ENCODE measurements at places on chromosomes 5 and 9.

DNA sequence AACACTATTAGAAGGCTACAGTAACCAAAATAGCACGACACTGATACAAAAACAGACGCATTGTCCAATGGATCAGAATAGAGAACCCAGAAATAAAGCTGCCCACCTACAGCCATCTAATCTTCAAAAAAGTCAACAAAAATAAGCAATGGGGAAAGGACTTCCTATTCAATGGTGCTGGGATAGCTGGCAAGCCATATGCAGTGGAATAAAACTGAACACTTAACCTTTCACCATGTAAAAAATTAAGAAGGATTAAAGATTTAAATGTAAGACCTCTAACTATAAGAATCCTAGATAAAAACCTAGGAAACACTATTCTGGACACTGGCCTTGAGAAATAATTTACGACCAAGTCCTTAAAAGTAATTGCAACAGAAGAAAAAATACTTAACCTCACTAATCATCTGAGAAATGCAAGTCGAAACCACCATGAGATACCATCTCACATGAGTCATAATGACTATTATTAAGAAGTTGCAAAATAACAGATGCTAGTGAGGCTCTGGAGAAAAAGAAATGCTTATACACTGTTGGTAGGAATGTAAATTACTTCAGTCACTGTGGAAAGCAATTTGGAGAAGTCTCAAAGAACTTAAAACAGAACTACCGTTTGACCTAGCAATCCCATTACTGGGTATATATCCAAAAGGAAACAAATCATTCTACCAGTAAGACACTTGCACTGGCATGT lies 203.3 kb upstream of the CDH9 start:
- no peak for DNase-seq

DNA sequence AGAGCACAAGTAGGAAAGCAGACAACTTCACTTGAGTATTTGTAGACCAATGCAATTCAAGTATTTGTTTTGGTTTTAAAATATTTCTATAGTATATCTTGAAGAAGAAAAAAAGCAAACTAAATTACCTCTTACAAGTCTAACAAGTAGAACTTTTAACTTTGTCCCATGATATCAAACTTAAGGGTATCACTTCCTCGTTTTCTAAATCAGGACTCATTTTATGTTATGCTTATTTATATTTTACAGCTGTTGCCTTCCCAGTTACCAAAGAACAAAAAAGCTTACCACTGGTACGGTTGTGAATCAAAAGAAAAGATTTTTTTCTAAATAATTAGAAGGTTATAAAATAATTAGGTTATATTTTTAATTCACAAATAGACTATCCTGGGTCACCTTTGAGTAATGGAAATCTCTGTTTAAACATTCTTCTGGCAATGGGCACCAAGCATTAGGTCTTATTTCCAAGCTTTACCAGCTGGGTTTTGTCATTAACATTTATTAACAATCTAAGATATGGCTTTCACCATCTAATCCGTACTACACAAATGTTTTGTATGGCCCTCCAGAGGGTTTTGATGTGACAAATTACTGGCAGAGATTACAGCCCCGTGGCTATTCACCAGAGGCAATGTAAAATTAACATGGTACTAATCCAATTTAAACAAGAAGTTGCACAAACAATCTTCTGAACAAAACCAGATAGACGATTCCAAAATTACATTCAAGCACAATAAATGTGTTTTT lies 63.6 kb downstream of the CEP120 start:
- peak; percentile 6 for DNase-seq

DNA sequence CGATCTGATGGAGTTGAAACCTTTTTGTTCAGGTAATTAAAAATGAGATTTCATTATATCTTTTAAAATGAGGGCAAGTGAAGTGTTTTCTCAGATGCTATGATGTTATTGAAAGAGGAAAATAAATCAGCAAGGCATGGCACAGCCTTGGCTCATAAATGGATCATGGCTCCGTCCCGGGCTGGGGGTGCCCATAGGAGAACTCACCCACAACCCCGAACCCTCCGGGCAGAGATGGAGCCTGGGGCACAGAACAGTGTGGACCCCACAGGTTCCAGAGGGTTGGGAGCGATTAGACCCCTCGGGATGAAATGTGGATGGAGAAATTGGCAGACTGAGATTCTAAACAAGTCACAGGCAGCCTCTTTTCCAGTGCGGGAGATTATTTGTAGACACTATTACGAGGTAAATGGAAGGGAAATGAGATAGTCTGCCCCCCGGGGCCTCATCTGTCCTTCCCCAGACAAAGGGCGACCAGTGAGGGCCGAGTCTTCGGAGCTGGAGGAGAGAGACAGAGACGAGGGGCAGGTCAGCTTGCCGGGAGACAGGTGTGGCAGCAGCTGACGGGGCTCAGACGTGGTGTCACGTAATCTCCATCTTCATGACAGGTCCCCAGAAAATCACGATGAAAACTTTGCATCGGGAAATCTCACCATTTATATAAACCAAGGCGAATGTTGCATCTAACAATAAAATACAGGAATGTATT lies 33.7 kb downstream of the NDUFS6 start:
- DNase-seq: no peak

- DNase-seq: no peak
These were observed 97.6 kb downstream of the CDH10 start for GRCh38 chr5:24547132-24547531.

DNA sequence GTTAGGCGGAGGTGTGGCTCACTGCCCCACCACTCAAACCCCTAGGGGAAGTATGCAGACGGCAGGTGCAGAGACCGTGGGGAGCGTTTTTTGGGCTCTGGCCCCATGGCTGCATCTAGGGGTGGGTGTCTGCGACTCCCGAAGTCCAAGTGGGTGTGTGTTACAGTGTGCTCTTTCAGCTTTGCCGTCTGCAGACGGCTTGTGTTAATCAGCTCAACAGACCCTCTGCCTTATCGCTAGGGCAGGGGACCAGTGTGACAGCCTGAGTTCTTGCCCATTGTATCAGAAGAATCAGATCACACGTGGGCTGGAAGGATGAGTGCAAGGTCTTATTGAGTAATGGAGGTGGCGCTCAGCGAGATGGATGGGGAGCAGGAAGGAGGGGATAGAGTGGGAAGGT lies 162.8 kb downstream of the ENC1 start:
- DNase-seq: no peak

GRCh38 chr5:175638305-175638704 lies 19.6 kb upstream of the HRH2 start:
- peak; percentile 62 for DNase-seq

DNA sequence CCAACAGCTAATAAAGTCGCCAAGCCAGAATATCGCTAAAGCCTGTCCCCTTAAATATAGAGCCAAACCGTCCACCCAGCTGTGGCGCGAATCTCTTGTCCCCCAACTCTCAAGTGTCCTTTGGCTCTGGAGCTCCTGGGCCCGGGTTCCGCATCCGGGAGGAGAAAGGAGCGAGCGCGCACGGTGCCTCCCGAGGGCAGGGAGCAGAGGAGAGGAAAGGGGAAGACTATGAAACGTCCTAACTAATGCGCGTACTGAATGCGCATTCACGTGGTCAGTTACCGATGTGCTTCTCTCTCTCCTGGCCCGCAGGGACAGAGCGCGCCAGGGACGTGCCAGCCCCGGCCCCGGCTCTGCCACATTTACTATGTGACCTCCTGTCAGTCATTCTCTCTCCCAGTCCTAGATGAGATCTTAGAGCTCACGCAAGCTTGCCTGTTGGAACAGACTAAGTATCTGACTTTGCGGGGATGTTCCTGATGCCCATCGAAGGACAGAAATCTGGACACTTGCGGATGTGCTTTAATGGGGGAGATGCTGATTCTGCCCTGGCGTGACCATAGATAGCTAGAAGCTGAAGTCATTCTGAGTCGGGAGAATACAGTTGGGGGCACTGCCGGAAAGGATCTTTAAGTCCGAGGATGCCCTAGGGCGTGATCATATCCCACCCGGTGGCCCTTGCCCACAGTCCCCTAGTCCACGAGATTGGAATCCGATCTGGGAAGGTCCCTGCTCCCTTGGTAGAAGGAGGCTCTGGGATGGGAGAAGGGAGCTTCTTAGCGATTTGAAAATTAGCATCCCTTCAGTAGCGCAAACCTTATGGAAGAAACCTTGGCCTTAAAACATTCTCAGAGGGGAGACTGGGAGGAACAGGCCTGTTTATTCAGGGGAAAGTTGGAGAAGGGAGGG lies 5.7 kb upstream of the EBF1 start:
- peak; percentile 38 for DNase-seq

GRCh38 chr5:44806608-44807007 lies 2.1 kb upstream of the MRPS30 start:
- DNase-seq: no peak

DNA sequence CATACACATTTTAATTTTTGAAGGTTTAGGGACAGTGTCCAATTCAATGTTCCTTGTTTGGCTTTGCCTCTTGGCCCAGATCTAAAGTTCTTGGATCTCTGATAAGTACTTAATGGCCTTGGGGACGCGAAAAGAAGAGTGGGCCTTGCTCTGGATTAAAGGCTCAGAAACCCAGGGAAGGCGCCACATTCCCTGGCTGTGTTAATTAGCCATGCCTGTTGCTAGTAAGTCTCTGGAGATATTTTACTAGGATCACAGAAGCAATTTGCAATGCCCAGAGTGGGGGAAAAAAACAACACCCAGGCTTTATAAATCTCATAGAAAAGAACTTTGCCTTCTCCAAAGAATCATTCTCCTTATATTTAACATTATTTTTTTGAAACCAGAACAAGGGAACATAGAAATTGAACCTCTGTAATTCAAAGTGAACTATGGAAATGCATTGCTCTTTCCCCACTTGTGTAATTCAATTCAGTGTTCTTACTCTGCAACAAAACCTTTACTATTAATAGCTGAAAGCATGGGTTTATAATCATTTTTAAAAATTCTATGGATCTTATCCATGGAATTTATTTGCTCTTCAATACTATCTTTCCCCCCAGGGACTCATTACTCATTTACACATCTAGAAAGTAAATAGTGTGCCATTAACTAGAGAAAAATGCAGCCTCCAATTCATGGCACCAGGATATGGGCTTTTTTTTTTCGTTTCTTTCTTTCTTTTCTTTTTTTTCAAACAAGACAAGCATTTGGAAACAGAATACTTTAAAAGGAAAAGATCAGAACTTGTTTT lies 172.2 kb upstream of the ANKRD55 start:
- DNase-seq: no peak

DNA sequence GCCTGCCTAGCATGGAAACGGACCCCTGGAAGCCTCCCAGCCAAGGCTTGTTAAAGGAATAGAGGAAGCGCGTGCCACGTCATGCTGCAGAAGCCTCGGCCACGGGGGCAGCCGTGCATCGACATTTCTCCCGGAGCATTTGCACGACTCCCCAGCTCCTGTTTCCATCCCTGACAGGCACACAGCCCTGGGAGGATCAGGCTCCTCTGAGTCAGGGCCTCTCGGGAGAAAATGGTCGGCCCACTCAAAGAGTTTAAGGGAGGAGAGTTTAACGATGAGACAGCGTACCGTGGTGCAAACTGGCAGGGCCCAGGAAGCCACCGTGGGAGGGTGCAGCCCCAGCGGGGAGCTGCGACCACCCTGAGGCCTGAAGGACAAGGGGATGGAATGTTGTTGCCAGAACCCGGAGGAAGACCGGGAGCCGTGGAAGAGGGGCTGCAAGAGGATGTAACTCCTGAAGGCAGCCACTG lies 213.6 kb downstream of the PAX5 start:
- no peak for DNase-seq

- DNase-seq: no peak
These were observed 375.7 kb downstream of the NTRK2 start for GRCh38 chr9:85045271-85045670.

GRCh38 chr5:10695055-10695649 lies 65.9 kb downstream of the DAP start:
- peak; percentile 71 for DNase-seq

GRCh38 chr5:148259288-148259687 lies 9.3 kb upstream of the SPINK13 start:
- no peak for DNase-seq

DNA sequence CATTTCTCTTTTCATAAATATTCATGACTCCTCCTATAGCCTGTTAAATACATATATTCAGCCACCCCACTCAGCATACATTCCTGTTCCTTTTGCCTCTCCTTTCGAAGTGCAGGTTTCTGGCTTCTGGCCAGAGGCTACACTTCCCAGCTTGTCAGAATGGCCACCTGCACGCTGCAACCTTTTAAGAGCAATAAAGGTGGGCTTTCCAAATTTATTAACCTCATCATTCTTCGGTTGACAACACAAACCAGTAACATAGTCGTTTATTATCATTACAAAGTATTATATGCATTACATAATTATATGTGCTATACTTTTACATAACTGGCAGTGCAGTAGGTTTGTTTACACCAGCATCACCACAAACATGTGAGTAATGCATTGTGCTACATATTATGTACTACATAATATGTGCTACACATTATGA lies 16.5 kb upstream of the TMEM171 start:
- DNase-seq: no peak

GRCh38 chr5:10635257-10635866 lies 71.5 kb downstream of the ANKRD33B start:
- peak; percentile 69 for DNase-seq

DNA sequence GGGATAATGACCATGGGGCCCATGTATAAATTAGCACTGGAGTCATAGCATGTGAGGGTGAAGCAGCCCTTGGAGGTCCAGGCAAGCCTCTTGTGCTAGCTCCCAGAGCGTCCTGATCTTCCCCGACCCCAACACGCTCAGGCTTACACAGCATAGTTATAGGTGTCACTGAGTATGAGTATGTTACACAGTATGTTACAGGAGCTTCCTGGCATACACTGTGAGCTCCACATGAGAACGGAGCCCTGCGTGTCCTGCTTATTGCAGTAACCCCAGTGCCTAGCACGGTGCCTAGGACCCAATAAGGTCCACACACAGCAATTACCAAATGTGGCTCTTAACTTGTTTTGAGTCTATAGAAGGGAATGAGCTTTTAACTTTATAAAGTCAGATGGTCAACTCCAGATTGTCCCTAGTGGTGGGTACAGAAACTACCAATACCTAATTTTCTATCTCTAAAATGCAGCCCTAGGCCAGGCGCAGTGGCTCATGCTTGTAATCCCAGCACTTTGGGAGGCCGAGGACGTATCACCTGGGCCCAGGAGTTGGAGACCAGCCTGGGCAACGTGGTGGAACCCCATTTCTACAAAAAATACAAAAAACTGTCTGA lies 64.1 kb downstream of the PLAC8L1 start:
- no peak for DNase-seq

DNA sequence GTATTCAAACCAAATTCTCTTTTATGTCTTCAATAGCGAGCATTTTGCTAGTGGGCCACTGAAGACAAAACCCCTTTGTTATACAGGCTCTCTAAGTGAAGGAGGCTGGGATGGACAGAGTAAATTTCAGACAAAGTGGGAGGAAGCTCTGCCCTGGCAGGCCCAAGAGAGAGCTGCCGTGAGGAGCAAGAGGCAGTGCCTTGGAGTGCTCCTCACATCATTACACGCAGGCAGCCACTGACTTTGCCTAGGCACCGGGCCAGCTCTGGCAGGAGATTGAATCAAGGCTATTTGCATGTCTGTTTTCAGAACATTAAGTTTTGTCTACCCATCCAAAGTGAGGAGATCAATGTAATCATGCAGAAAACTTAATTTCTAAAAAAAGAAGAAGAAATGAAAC lies 167.7 kb downstream of the CCDC192 start:
- DNase-seq: no peak

All from suppressor macrophage (primary cell).